ENCODE measurements at places on chromosomes 12 and 14.

GRCh38 chr14:49820176-49820575 is 32.4 kb downstream of the NEMF start:
- DNase-seq: no peak

GRCh38 chr14:104678346-104678745 is 11.1 kb upstream of the INF2 start:
- no peak for DNase-seq

GRCh38 chr12:66500841-66501240 is 178.0 kb downstream of the GRIP1 start:
- no peak for DNase-seq

- peak; percentile 9 for DNase-seq
Measured at GRCh38 chr12:66107451-66107915, 23.1 kb downstream of the LLPH start.

DNA sequence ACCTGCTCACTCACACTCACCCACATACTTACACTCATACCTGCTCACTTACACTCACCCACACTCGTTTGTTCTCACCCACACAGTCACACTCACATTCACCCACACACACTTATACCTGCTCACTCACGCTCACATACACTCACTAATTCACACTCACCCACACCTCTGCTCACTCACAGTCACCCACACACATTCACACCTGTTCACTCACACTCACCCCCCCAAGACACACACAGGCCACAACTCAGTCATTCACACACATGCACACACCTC is 436.2 kb downstream of the BCL11B start:
- no peak for DNase-seq

DNA sequence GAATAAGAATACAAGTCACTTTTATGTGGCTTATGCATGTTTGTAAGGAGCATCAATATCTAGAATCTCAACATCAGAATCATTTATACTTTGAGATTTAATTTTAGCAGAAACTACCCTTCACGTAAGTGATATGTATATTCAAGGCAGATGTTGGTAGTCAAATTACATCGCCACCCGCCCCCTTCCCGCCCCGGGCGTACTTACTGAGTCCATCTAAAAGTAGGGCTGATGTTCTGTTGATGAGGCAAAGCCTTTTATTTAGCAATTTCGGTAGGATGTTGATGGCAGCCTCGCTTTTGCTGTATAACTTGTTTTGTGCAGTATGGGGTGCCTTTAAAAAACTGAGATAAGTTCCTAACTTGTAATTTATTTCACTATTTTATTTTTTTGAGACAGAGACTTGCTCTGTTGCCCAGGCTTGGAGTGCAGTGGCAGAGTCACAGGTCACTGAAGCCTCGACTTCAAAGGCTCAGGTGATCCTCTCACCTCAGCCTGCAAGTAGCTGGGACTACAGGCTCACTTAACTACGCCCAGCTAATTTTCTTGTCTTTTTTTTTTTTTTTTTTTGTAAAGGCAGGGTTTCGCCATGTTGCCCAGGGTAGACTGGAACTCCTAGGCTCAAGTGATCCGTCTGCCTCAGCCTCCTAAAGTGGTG is 30.8 kb downstream of the KTN1 start:
- no peak for DNase-seq

GRCh38 chr12:25236190-25236589 is 14.5 kb downstream of the KRAS start:
- no peak for DNase-seq

GRCh38 chr14:33563191-33563900 is 387.5 kb downstream of the EGLN3 start:
- no peak for DNase-seq

GRCh38 chr14:37142835-37143401 is 29.5 kb downstream of the SLC25A21 start:
- no peak for DNase-seq

- no peak for DNase-seq
Measured at GRCh38 chr12:50924439-50925341, 27.7 kb upstream of the HIGD1C start.

DNA sequence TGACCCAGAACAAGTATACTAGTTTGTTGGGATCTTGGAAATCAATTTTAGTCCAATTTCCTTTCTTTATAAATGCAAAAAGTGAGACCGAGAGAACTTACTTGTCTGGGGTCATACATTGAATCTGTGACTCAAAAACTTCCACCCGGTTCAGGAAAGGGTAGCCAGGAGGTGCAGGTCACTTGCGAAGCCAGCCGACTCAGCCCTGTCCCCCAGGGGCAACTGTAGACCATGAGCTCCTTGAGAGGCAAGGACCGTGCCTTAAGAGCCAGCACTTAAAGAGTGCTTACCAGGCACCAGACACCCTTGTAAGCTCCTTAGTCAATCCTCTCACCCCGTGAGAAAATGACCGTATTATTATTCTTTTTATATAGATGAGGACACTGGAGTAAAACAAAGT is 505 bp upstream of the BCDIN3D start:
- no peak for DNase-seq

DNA sequence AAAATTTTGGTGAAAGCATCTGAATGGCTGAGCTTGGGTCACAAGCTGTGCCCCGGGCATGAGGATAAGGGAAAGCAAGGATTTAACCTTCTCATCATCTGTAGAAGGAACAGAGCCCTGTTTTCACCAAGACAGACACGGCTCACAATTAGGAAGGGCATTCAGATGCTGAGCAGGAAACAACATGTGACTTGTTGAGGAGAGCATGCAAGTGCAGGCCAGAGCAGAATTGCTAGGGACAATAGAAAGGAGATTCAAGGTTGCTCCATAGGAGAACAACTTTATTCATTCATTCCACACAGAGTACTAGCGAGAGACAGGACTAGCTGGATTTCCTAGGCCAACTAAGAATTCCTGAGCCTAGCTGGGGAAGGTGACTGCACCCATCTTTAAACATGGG is 14.6 kb upstream of the RILPL1 start:
- no peak for DNase-seq

GRCh38 chr14:53531156-53531555 is 378.0 kb upstream of the DDHD1 start:
- DNase-seq: no peak
